Stimulated activated CD4-positive, alpha-beta T cell treated with anti-CD3 and anti-CD28 coated beads, Interleukin-1b, Interleukin-23, amount 100 ng/mL, for 1 hour (primary cell): ENCODE measurements at places on chromosomes 1 and 21.

DNA sequence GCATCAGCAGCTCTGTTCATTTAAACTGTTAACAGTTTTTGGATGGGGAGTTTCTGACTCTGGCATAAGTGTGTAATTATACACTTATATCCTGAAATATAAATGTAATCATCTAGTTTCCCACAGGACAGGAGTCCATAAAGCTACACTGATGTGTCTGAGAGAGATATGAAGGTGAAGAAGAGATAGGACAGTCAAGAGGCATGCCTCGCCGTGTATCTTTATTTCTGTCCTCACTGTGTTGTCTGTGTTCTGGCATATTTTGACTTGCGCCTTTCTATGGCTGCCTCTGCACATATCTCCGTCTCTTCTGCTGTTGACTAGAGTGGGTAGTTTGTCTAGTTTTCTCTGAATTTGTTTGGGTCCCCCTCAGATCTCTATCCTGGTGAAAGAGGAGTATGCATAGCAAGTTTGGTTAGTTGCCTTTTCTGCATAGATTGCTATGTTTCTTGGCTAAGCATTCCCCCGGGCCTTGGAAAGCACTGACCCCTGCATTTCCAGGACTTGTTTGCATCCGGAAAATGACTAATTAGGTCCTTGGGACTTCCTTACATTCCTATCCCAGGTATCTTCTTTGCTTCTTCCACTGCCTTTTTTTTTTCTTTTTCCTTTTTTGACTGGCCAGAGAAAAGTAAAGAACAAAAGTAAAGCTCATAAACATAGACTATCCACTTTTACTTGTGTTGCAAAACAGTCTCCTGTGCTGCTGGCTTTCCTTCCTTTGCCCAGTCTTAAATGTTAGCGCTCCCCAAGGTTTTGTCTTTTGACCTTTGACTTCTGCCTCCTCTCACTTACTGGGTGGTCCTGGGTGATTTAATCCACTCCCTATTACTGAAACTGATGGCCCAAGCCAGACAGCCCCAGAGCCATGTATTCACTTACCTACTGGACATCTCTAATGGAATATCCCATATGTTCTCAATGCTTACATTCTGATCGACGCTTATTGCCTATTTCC, 27.6 kb upstream of the CNN3 start:
- no peak for DNase-seq

GRCh38 chr1:97996880-97997279, 76.0 kb upstream of the DPYD start:
- no peak for DNase-seq

- no peak for DNase-seq
Observed at GRCh38 chr1:207810173-207810572, 58.3 kb downstream of the CD46 start.

DNA sequence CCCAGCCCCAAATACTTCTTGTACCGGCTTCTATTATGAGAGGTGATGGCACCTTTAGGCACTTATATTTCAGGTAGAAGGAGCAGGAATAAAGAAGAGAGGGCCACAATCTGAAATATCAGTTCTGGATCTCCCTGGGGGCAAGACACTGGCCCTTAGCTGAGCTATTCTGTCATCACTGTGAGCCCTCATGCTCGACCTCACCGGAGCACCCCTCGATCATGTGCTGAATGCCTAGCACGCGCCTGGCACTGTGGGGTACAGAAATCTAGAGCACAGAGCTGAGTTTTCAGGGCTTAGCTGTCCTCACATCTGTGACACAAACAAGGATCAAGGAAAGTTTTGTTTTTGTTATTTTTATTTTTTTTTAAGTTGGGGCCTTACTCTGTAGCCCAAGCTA, 7.6 kb upstream of the MX1 start:
- no peak for DNase-seq

DNA sequence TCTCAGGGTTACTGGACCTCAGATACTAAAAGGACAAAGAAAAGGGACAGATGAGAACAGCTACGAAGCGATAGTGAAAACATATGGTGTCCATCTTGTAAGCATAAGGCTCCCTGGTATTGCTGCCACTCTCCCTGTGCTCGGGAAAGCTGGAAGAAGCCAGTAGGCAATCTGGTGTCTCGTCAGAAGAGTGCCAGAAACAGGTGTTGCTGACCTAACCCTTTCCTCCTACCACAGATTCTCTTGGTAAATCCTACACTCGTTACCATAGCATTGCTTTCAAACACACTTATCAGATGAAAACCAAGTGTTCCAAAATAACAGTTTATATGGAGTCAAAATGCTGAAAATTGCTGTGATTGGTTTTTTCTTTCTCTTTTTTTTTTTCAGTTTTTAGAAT, 146.3 kb downstream of the NRIP1 start:
- DNase-seq = no peak

GRCh38 chr1:224939844-224940425, 10.5 kb downstream of the DNAH14 start:
- DNase-seq = no peak

DNA sequence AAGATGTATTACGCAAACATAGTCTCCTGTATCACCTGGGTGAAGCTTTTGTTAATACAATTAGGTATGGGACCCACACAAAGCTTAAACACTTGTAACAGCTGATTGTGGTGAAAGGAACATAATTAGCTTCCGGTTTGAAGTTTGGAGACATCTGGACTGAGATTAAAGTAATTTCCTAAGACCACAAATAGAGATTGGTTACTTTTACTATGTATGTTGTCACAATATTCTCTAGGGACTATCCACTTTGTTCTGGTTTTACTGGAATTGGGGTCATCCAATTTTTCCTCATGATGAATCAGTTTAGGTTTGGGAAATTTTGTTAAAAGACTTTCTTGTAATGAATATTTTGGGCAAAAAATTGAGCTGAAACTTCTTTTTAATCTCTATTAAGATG, 71.8 kb upstream of the SAMSN1 start:
- no peak for DNase-seq

DNA sequence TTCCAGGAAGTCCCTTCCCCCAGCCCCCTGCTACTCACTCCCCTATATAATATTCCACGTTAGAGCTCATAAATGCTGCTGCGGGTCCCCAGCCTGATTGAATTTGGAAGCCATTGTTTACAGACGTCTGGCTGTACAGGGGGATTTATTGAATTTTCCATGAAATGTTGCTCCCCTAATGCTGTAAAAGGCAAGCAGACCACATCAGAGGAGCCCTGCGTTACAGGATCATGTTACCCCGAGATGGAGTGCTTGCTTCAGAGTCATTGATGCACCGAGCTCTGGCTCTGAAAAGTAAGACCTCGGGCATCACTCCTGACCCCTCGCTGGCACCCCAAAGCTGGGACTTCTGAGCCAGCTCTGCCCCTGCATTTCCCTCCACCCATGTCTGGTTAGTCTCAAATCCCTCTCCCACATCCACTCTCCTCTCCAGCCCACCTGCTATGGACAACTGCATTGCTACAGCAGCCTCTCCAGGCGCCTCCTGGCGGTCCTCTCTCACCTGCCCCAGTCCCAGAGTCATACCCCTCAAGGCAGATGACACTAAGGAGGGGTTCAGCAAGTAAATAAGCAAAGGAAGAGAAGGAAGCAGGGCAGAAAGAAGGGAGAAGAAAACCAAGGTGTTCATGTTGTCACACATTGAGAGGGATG, 127.8 kb downstream of the TMEM53 start:
- DNase-seq = no peak

GRCh38 chr21:44729336-44730027, 18.1 kb upstream of the TSPEAR start:
- no peak for DNase-seq

GRCh38 chr1:52127181-52128180, 14.4 kb upstream of the ZFYVE9 start:
- no peak for DNase-seq

DNA sequence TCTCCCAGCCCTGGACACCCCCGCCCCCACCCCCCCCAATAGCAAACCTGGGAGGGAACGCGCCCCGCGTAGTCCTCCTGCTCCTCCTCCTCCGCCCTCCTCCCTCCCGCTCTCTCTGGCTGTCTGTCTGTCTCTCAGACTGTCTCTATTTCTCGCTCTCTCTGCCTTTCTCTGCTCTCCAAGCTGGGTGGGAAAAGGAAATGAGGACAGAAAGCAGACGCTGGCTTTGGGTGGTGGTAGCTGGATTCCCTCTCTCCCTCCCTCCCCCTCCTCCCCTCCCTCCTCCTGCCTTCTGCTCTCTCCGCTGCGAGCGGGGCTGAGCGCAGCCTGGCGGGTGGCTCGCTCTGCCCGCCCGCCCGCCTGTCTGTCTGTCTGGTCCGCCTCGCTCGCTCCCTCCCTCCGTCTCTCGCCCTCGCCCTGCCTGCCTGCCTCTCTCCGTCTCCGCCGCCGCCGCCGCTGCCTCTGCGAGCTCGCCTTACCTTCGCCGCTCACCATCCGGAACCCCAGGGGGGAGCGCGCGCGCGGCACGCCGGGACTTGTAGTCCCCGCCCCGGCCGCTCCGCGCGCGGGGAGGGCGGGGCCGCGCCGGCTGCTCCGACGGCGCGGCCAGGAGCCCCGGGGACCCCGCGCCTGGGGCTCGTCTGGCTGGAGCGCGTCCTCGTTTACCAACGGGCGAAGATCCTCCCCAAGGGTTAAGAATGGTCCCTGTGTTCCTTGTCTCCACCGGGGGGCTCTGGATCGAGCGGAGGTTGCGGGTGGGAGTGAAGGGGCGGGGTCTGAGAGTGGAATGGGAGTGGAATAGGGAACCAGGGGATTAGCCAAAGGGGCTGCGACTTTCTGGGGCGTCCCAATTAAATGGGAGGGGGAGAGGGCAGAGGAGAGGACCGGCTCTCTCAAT, at the start of gene AHDC1:
Gene AHDC1 (minus strand): TSS at position 464 of the 898 bp plus-strand sequence. CDS start 52,029 bp downstream, outside the sequence.
- peak; percentile 74 for DNase-seq

GRCh38 chr21:45219517-45219916, 68.2 kb downstream of the POFUT2 start:
- no peak for DNase-seq

DNA sequence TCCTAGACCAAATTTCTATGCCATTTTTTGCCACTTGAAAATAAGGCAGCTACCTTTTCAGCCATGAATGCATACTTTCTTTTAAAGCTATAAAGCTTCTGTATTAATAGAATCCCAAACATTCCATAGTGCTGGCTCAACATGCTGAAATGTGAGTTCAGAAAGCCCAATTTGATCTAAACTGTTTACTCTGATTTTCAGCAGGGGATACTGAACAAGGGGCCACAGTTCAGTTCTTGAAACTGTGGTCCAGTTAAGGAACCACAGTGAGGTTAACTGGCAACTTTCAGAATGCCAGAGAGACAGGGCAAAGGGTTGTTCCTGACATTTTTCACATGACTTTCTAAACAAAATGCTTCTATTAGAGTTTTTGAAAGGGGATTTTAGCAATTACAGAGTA, 85.7 kb upstream of the COL11A1 start:
- DNase-seq = no peak

- DNase-seq = no peak
Observed at GRCh38 chr1:206449565-206449964, 20.7 kb upstream of the IKBKE start.

DNA sequence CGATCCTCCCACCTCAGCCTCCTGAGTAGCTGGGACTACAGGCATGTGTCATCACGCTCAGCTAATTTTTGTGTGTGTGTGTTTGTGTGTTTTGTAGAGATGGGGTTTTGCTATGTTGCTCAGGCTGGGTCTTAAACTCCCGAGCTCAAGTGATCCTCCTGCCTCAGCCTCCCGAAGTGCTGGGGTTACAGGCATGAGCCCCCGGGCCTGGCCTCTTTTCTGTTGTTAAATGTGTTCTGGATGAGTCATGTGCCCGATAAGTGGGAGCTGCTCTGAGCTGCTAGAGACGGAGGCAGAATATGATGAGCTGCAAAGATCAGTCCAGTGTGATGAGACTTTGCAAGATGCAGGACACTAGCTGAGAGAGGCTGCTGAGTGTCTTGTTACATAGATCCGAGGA, 75.5 kb downstream of the VPS13D start:
- DNase-seq = no peak

- DNase-seq = no peak
Observed at GRCh38 chr1:194024659-194025058, 838.2 kb upstream of the B3GALT2 start.

DNA sequence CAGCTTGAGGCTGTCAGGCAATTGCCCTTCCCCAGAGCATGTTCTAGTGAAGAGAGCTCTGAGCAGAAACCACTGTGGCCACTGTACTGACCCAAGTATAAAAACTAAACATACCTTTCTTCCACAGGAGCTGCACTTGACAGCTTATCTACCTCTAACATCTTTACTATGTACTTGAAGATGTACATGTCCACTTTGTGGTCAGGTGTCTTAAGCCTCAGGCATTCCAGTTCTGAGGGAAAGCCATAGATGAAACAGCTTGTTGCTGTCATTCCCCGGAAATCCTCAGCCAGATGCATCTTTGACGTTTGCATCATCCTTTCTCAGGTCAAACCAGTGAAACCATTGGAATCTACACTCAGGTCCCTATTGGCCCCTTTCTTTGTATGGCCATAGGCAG, 70.4 kb downstream of the CHRM3 start:
- DNase-seq = no peak

DNA sequence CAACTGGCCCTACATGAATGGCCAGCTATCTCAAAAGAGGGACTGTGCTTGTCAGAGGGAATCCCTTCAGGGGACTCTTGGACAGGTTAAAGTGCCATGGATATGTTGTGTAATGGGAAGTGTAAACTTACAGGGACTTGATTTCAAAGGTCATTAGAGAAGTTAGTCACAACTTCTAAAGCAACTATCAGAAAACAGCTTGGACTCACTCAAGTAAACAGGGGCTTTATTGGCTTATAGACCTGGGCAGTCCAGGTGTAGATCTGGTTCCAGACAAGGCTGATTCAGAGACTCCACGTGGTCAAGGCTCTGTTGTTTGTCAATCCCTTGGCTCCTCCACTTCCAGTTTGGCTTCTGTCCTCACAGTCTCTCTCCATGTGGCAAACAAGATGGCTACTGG, 2.3 kb downstream of the CRP start:
- DNase-seq = no peak

DNA sequence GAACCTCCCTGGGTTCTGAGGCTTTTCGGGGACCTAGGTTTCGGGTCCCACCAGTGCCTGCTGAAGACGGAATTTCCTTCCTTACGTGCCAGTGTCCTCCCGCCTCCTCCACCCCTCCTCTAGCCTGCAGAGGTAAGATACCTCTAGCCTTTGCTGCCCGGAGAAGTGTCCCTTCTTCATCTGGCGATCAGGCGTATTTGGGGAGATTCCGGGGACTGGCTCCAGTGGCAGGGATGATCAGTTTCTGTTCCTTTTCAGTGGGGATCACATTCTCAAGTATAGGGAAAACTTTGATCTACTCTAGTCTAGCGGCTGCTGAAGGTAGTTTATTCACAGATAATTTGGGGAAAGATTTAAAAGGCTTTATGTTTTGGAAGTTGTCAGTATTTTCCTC, 674 bp downstream of the CEP350 start:
- DNase-seq = no peak

GRCh38 chr1:82108843-82109242, 308.1 kb downstream of the ADGRL2 start:
- DNase-seq = no peak

DNA sequence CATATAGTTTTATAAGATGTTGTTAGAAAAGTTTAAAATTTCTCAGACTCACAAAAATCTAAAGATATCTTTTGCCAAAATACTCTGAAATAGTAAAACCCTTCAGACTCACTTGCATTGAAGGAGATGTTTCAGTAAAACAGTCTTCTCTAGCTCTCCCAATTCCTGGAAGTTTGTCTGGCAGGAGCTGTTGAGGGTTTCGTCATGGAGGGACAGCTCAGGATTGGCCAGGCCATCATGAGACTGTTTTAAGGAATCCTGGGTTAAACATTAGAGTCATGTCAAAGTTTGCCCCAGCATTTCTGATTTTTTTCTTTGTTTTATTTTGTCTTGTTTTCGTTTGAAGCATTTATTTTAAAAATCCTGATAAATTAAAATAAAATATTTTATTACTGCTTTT, 293.8 kb upstream of the PBX1 start:
- DNase-seq = no peak

- no peak for DNase-seq
Observed at GRCh38 chr1:211487672-211488208, 4.2 kb downstream of the RD3 start.

- DNase-seq = no peak
Observed at GRCh38 chr1:26608895-26609294, 79.3 kb downstream of the RPS6KA1 start.
